AG04450 (cell line): ENCODE measurements at places on chromosomes 1 and 21. TPM values are rescaled to one million over a fixed set of nuclear protein-coding genes. Genes with fewer than 3 reads are reported as not detected.
A peak's percentile ranks its signal among the peaks of the same experiment; 100 is the strongest.

Gene FH
- 80.6 and 104 TPM in 2 replicates for polyA plus RNA-seq

Gene TNNI3K
- 0.89 and 1.1 TPM in 2 replicates for polyA plus RNA-seq

Gene MYOC
- not detected in 2 replicates for polyA plus RNA-seq

DNA sequence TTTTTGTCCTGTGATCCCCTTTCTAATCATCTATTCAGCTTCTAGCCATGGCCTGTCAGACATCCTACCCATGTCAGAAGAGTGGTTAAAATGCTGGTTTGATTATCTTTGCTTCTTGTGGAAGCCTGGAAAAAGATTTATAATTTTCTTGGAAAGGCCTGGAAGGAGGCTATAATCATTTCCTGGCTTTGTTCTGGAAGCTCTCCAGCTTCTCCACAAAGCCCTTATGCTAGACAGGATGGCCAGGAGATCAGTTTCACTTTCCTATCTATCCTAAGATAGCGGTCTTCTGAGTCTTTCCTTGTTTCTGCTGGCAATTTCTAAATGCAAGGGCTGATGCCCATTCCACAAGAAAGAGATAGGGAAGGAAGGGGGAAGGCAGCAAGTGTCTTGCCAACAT is 90.9 kb upstream of the SLC44A3 start:
- peak; percentile 64 for DNase-seq

- no peak for DNase-seq
Observed at GRCh38 chr1:21873761-21874160, 61.7 kb downstream of the LDLRAD2 start.
